ENCODE measurements at places on chromosomes 11 and 22.

DNA sequence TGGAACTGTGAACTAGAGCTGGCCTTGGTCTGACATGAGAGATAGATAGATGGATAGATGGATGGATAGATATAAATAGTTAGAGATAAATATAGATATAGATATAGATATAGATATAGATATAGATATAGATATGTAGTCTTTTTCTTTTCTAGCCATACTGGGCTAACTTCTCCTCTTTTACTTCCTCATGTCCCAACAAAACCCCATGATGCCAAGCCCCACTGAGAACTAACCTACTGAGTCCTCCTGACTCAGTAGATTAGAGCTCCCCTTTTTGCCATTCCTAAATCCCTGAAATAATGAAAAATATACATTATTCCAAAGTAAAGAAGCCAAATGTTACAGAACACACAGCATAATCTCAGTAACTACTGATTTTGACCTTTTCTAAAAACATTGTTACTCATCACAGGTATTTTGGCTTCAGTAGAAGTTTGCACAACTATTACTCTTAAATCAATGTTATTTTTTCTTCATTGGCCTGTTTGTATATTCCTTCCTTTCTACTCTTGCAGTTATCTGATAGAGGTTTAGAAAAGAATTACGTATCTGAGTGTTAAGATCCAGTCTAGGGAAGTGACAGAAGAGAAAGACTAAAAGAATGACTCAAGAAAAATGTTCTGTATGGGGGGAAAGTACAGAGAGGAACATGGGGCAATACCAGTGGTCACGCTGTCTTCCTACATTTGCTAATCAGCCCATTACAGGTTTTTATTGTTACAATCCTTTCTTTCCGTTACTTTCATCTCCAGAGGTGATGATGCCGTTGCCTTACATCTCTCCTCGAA, 6.0 kb upstream of the OR10D3 start:
- no peak for DNase-seq

DNA sequence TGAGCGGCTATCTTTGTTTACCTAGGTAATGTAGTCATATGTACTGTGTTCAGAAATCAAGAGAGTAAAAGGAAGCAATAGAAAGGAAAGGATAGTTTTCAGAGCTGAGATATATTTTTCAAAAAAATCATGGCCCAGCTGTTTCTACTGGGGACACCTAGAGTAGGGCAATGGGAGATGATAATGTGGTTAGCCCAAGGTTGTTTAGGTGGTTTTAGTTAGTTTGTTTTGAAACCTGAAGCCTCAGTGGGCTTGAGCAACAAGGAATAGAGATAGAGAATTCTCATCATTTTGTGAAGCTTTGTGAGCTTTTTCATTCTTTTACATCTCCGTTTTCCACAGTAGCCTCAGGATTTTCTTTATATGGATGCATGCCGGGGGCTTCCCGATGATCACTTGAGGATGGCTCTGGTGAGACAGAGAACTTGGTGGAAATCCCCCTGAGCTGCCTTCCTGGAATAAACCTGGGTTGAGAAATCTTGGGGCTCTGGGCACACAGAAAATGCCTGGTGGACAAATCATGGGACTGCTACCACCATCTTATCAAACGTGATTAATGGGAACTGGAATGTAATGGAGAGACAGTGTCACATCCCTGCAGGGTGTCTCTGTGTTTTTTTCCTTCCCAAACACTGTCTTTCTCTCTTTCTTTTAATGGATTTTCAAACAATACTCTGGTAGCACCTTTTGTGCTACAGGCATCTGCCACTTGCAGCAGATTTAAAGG, 49.0 kb downstream of the ARHGAP42 start:
- no peak for DNase-seq

DNA sequence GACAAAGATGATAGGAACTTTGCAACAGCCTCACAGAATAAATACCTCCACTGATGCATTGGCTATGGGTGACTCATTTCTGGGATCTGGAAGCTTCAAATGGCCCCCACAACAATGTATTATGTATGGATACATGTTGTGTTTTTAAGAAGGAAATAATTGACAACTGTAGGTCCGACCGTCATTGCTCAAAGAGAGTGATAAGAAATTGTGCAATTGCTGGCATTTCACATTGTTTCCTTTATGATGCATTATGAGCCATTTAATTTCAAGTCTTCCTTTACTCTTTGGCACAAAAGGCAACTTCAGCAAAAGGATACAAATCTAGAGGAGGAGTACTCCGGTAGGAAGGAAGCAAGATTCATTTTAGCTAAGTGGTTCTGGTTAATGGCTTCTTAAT, 2.0 kb downstream of the ANO3 start:
- no peak for DNase-seq

DNA sequence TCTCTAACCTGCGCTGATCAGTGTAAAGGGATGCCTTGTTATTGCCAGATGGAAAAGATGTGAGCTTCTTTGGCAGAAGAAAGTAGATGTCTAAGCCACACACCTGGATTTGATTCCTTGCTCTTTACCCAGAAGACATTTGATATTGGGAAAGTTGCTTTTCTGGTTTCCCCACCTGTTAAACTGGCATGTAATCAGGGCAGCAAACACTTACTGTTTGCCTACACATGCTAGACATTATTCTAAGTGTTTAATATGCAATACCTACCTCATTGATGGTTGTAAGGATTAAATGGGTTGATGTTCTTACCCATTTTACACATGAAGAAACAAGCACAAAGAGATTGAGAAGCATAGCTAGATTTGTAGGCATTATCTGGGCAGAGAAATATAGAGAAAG, 16.6 kb downstream of the ASRGL1 start:
- no peak for DNase-seq

DNA sequence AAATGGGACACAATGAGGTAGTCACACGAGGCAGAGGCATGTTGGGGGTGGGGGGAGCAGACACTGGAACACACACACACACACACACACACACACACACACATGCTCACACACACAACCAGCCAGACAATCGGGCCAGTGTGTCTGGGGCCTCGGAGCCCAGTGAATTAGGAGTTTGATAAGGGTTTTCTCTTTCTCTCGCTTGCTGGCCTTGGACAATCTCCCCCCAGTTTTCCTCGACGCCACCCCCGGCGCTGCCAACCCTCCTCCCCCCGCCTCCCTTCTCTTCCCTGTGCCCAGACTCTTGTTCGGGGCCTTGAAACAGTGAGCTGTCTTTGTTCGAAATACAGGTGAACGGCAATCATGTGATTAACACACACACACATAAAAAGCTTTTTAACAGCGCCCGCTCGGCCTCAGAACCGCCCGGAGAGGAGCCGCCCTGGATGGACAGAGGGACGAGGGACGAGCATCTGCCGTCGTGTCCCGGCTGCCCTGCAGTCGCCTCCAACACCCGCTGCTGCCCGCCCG, 1.5 kb upstream of the SOX10 start:
- no peak for DNase-seq

DNA sequence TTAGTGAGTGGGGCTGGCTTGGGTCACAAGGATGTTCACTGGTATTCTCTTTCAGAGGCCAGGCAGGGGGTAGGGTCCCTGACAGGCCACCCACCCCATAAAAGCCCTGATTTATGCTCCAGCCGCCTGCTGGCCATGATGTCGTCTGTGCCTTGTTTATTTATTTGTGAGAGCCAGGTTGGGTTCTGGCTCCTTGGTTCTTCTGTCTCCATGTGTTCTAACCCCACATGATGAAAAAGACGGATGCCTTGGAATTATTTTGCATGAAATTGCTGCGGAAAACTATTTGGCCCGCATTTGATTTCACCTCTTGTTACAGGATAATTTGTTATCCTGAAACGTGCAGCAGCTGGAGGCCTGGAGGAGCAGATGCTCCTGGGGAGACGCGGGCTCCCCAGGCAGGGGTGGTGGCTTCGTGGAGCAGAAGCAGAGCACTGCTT, 46.3 kb upstream of the WNT11 start:
- DNase-seq, result no peak

DNA sequence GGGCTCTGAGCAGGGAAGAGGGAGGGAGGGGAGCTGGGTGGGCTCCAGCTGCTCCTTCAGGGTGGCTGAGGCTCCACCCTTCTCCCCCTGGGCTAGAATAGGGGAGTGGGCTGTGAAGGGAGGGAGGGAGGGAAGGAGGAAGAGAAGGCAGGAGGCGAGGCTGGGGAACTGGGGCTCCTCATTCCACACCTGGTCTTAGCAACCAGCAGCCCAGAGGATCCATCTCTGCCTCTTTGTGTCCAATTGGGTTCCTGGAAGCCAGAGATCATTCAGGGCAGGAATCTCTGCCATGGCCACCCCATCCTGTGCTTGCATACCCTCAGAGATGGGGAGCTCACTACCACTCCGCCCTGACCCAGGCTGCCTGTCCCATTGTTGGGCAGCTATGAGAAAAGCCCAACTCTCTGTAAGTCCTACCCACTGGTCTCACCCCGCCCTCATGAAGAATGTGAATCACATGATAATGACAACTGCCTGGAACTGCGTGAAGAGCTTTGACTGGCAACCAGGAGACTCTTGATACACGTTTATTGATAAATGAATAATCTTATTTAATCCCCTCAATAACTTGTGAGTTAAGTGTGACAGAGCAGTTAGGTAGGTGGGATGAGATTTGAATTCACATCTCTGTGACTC, 7.9 kb downstream of the NCF4 start:
- DNase-seq, result no peak

DNA sequence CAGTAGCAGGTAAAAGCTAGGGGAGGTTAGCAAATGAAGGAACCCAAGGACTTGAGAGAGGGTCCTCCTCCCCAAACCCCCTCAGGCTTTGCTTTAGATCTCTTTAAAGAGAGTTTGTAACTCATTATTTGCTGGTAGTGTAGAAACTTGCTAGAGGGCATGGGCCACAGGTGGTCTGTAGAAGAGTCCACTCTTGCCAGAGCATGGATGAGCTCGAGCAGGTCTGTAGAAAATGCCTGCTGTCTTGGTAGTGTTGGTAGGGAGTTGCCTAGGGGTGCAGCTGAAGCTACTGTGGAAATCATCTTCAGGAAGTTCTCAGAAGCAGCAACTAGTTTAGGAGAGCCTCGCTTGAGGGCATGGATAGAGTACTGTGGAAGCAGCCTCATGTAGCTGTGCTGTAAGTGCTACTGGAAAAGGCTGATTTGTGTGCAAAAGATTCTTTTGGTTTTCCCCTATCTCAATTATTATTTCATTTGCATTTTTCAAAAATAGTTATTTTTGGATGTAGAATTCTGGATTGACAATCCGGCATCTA, 104.3 kb downstream of the TMEM135 start:
- no peak for DNase-seq

GRCh38 chr11:43397251-43397650, 38.5 kb downstream of the TTC17 start:
- no peak for DNase-seq

DNA sequence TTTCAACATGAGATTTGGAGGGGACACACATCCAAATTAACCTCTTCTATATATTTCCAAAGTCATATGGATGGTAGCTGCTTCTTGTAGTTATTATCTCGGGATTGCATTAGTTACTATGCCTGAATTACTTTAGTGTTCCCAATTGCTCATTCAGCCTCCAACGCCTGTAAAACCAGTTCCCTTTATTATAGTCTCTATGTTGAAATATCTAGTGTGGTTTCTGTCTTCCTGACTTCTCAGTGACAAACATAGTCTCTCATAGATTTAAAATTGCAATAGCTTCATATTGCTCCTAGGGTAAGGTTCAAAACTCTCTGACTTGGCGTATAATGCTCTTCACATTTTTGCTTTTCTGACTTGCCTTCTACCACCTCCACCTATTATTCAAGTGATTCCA, 366.4 kb downstream of the CASP12 start:
- no peak for DNase-seq

DNA sequence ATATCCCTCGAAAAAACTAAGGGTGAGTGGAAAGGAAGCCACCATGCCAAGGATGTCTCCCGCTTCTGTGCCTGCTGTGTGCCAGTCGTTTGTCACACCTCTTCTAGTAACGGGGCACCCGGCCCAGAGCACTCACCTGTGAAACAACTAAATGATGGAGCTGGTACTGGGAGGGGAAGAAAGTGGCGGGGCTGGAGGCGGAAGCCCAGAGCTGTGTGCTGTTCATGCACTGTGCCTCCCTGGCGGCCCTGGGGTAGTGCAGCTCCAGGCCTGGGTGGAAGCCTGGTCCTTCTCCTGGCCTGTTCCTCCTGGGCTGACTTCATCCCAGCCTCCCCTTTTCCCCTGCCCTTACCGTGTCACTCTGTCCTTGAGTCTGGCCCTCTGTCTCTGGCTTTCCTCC, 130.2 kb downstream of the CEP164 start:
- no peak for DNase-seq

DNA sequence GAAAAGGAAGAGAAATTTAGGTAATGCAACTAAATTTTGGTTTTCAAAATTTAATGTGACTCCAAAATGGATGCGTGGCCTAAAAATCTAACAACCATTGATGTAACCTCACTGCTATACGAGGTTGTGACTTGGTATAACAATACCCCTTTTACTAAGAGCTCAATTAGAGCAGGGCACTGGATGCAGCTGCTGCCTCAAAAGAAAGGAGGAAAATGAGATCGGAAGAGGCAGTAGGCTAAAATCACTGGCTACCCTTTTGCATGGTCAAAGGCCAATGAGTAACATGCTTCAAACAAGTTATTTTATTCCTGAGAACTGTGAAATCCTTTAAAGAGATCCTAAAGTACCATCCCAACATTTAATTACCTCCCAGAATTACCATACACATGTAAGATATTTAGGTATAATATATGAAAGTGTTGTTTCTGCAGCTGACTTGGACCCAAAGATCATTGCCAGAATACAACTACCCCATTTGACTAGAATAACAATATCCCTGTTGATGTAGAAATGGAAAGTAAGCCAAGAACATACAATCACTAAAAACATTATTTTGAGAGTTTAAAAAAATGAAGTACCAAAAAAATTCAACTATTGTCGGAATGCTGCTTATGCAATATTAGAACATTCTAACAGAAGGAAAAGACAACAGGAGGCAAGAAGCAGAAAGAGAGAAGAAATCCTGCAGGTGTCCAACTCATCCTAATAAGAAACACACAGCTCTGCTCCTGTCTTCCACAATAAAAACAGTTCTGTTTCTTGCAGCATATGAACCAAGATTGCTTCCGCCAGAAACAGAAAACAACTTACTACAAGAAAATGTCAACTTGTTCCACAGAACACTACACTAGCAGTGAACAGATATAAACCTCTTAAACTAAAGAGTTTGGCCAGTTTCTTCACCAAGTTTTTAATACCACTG, 15.0 kb downstream of the SIK3 start:
- no peak for DNase-seq

- no peak for DNase-seq
Measured at GRCh38 chr11:6480299-6480914, 724 bp downstream of the ARFIP2 start.

GRCh38 chr22:49243965-49244364, 583.7 kb downstream of the BRD1 start:
- no peak for DNase-seq

- no peak for DNase-seq
Measured at GRCh38 chr11:14411818-14412217, 52.8 kb upstream of the RRAS2 start.

GRCh38 chr11:534396-535209, 773 bp downstream of the HRAS start:
- no peak for DNase-seq

- DNase-seq, result no peak
Measured at GRCh38 chr11:12140186-12140793, 29.9 kb downstream of the MICAL2 start.

Measured in right hindlimb (tissue), 1 donor.